ENCODE measurements at places on chromosomes 5 and 9.

DNA sequence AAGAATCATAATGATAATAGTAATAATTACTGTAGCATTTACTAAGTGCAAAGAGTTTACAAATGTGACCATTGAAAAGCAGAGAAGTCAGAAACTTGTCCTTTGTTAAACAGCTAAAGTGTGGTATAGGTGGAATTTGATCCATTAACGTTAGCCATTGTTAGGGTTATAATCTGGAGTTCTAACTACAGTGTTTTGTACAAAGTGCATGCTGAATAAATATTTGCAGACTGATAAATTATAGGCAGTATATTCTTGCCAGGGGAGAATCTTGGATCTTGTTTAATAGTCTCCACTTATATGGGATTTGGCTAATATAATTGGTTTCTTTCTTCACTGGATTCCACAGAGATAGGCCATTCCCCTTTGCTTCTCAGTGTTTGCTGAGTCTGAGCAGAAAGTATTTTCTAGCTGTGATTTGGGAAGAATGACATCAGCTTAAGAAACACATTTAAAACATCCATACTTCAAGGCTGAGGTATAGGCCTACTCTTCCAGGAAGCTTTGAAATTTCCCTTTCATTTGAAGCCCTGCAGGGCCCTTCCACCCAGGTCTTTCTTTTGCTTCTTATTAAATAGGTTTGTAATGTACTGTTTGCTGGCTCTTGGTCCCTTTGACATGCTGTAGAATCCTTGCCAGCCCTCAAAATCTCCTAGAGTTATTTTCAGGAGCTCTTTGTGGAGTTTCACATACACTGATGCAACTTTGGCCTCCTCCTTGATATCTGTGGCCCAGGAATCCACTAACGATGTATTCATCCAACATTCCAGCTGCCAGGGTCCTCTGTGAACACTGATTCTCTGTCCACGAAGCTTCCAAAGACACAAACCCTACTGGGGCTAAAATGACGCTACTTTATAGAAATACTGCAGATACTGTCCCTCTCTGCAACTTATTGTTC is 51.4 kb downstream of the ATP10B start:
- no peak for DNase-seq

DNA sequence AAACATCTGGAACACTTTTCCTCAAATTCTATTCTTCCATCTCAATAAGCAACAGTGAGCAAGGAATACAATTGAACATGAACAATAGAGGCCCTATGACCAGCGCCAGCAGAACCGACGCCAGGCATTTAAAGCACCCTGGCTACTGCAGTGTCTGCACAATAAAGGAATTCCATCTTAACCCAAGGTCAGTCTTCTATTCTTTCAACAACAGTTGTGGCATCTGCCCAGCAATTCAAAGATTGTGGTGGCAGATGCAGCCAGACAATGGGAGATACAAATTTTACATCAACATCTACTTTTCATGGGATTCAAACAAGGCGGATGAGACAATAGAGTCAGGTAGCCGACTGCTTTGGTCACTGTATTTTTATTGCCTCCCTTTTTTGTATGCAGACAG is 65.9 kb downstream of the ELL2 start:
- no peak for DNase-seq

GRCh38 chr9:128053560-128053959 is 13.6 kb downstream of the NAIF1 start:
- DNase-seq = no peak

DNA sequence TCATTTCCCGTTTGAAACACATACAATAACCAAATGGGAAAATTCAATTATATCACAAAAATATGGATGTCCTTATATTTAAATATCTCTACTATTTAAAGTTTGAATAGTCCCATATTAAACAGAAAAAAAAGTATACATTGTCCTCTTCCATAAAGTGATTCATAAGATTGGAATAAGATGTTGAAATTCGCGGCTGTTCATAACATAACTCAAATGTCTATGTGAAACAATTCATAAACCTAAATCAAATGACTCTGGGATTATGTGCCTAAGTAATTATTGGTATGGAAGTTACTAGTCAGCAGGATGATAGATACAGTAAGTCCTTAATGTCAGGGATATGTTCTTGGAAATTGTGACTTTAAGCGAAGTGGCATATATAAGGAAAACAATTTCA is 3.9 kb upstream of the EFNA5 start:
- no peak for DNase-seq

DNA sequence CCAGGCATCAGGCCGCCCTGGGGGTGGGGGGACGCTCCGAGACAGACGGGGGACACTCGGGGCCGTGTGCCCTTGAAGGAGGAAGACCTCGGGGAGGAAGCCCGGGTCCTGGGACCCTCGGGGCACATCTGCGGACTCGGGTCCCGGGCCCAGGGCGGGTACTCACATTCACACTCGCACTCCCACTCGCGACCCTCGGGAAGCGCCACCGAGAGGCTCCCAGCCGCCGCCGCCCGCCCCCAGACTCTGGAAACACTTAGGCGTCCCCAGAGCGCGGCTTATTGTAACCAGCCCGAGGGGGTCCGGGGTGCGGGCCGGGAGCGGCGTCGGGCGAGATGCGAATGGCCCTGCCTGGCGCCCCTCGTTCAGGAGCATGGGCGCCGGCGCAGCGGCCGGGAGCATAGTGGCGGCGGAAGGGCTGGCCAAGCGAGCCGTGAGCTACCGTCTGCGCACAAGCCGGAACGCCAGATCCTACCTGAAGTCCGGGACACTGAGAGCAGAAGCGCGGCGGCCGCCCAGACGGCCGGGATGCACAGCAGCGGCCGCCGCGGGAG is 559 bp downstream of the ROR2 start:
- no peak for DNase-seq

All from activated CD4-positive, CD25-positive, alpha-beta regulatory T cell treated with anti-CD3 and anti-CD28 coated beads, Interleukin-2, amount 50 U/mL, for 72 hours (primary cell).